ENCODE measurements at places on chromosomes 1 and 21.

- no peaks in the 10 kb centered on the region for H3K36me3 ChIP-seq
- DNase-seq, result no peak
- no peak overlapping the region for H3K27ac ChIP-seq
- no peaks in the 10 kb centered on the region for H3K27me3 ChIP-seq
- H3K4me1 ChIP-seq, result no peaks in the 10 kb centered on the region
Observed at GRCh38 chr1:104125266-104125665, 375.6 kb downstream of the AMY1C start.

- peaks cover 50% of the 10 kb centered on the region for H3K4me1 ChIP-seq
- H3K4me3 ChIP-seq, result no peak overlapping the region
- DNase-seq, result peak; percentile 13
- peaks cover 35% of the 10 kb centered on the region for H3K36me3 ChIP-seq
- no peaks in the 10 kb centered on the region for H3K27me3 ChIP-seq
Observed at GRCh38 chr21:42532466-42533181, 19.0 kb downstream of the SLC37A1 start.

- H3K4me3 ChIP-seq, result no peak overlapping the region
- H3K27me3 ChIP-seq, result no peaks in the 10 kb centered on the region
- no peak overlapping the region for H3K27ac ChIP-seq
- no peaks in the 10 kb centered on the region for H3K36me3 ChIP-seq
Observed at GRCh38 chr1:187928288-187928687, 1099.5 kb downstream of the PLA2G4A start.

- peaks cover 59% of the 10 kb centered on the region for H3K4me1 ChIP-seq
- peaks cover 93% of the 10 kb centered on the region for H3K36me3 ChIP-seq
- no peaks in the 10 kb centered on the region for H3K27me3 ChIP-seq
- H3K27ac ChIP-seq, result peak overlapping the region; percentile 92
Observed at GRCh38 chr1:204545202-204545601, 29.0 kb downstream of the MDM4 start.

DNA sequence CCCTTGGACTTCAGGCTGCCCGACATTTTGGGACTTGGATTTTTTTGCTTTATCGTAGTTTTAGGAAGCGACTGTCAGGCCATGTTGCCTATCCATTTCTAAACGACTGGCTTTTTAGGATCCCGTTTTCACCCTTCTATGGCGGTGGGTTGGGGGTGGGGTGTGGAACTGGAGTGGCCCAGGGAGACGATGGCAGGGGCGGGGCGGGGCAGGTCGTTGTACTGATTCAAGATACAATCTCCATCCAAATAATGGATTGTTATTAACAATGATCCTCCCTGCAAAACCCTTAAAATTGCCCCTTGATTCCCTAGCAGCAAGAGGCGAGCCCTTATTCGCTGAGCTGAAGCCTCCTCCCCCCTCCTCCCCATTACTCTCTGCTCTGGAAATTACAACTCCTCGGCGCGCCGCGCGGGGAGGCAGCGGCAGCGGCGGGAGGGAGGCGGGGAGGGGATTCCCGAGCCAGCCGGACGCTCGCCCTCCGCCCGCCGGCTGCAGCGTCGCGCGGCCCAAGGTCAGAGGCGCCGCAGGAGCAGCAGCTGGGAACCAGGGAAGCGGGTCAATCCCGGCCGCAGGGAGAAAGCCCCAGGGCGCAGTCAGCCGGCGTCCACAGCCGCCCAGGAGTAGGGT, at the start of gene TRIM67:
Gene TRIM67, plus strand, starts transcription at position 392 of the 630 bp plus-strand sequence. CDS start 912 bp downstream, outside the sequence.
- no peaks in the 10 kb centered on the region for H3K36me3 ChIP-seq
- peaks cover 6% of the 10 kb centered on the region for H3K4me1 ChIP-seq
- no peak for DNase-seq
- no peak within 1 kb of the TSS for H3K4me3 ChIP-seq
- H3K27me3 ChIP-seq, result peaks cover 86% of the 10 kb centered on the region

DNA sequence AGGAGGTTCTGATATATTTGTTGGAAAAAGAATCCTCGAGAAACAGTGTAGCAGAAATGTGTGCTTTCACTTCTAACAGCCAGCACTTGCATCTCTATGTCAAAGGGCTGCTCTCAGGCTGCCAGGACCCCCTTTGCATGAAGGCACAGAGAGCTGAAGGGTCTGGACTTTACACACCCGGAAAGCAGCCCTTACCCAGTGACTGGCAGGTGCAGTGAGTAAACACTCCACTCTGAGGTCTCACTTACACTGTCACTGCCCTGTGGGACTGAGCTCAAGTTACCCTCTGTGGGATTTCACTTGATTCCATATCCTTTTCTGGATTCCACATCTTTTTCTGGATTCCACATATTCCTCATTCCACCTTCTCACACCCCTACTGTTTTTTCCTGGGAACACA, 40.8 kb upstream of the PPP2R5A start:
- H3K27me3 ChIP-seq, result peaks cover 17% of the 10 kb centered on the region
- no peak for DNase-seq
- peak overlapping the region; percentile 89 for H3K27ac ChIP-seq

GRCh38 chr1:114457675-114458236, 53.2 kb downstream of the TRIM33 start:
- H3K36me3 ChIP-seq, result peaks cover 70% of the 10 kb centered on the region
- no peak for DNase-seq
- peaks cover 9% of the 10 kb centered on the region for H3K4me1 ChIP-seq

- H3K27ac ChIP-seq, result no peak overlapping the region
- H3K36me3 ChIP-seq, result peaks cover 15% of the 10 kb centered on the region
- H3K27me3 ChIP-seq, result peaks cover 8% of the 10 kb centered on the region
- H3K4me1 ChIP-seq, result peaks cover 29% of the 10 kb centered on the region
Observed at GRCh38 chr1:7783178-7783711, 846 bp upstream of the PER3 start.
